WERI-Rb-1 (cell line): ENCODE measurements at places on chromosomes 11 and 22.

- no peak for DNase-seq
Measured at GRCh38 chr11:112087212-112087611, 539 bp downstream of the SDHD start.

DNA sequence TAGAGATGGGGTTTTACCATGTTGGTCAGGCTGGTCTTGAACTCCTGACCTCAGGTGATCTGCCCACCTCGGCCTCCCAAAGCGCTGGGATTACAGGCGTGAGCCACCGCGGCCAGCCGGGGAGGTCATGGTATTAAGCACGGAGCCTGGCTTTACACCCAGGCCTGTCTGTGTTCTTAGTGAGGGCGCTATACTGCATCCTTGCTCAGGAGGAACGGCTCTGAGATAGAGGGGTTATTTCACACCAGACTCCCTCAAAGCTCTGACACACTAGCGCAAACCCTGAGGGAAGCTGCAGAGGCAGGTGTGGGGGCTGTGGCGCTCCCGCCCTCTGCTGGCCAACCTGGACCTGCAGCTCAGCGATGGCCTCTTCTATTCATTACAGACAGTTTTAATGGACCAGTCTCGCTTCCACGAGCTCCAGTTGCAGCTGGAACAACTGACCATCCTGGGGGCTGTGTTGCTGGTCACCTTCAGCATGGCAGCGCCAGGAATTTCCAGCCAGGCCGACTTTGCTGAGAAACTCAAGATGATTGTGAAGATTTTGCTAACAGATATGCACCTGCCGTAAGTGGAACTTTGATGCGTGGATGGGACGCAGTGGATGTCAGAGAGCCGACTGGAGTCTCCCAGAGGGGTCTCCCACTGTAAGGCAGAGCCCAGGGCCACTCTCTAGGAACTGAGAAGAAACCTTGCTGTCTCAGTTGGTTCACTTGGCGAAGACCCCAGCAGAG is 26.2 kb downstream of the TCP11L1 start:
- peak; percentile 79 for DNase-seq

GRCh38 chr11:130646881-130647280 is 198.4 kb downstream of the ADAMTS15 start:
- DNase-seq, result no peak

DNA sequence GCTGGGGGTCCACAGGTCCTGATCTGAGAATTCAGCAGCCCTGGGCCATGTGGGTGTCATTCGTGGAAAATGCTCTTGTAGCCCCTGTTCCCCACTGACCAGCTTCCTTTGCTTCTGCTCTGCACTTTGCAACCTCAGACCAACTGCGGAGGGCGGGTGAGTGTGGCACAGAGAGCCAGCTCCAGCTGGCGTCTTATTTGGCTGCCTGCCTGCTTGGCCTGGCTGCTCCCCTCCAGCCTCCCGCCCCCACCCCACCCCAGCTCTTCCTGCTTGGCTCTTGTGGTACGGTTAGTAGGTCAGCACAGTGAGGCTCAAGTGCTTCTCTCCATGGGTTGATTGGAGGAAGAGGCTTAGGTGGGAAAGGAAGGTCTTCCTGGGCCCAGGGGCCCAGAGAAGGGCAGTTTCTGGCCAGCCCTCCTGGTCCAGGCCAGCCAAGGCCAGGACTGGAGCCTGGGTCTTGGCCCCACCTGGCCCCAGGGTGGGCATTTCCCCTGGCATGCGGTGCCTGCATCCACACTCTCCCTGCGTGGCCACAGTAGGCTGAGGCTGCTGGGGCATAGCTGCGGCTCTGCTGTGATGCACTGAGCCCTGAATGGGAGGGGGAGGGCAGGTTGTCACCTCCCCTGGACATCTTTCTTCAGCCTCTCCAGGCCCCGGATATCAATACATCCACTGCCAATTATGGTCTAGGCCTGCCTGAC is 26.5 kb downstream of the MYO7A start:
- no peak for DNase-seq

DNA sequence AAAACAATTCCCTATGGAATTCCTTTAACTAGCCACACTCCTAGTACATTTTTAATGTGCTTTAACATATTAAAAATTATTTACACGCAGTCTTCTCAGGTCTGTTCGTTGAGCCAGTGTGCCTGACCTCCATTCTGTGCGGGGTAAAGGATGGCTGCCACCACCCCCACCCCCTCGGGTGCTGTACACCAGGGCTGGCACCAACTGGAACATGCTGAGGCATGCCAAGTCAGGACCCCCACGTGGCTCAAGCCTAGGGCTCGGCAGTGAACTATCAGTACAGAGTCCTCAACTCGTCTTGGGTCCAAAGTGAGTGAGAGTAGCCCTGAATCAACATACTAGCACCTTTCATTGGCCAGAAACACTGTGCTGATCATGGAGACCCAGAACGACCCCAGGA is 32.5 kb upstream of the PHF21B start:
- no peak for DNase-seq
